Caco-2 (cell line): ENCODE measurements at places on chromosomes 4 and X.

DNA sequence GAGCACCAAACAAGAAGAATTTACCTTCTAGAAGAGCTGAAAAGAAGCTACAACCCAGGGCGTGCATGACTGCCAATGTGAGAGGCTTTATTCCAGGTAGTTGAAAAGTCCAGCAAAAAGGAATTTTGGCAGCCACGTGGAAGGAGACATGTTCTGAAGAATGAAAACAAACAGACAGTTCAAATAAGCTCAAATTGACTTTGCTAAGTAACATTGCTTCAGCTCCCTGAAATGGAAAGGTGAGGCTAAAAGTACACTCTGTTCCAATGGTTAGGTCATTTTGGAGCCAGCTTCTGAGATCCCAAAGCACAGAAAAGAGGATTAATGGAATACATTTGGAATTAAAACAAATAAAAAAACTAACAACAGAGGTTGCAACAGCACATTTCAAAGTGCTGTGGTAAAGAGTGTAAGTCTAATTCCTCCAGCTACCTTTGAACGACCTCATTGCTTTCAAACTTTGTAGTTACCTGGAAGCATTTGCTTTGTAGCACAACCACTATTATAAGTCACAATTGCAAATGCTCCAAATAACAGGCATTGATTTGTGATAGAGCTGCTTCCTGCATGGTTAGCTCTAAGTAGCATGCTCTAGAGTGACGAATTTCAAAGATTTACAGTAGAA is 405.3 kb upstream of the EDA2R start:
- no peaks in the 10 kb centered on the region for H3K4me1 ChIP-seq
- DNase-seq = no peak
- H3K27me3 ChIP-seq = no peaks in the 10 kb centered on the region

GRCh38 chrX:112935029-112935428 is 94.4 kb upstream of the AMOT start:
- DNase-seq = no peak
- H3K27ac ChIP-seq = no peak overlapping the region
- no peaks in the 10 kb centered on the region for H3K36me3 ChIP-seq
- H3K4me3 ChIP-seq = no peak overlapping the region

GRCh38 chrX:12496343-12496742 is 294.9 kb upstream of the PRPS2 start:
- H3K4me3 ChIP-seq = no peak overlapping the region
- no peaks in the 10 kb centered on the region for H3K27me3 ChIP-seq
- no peak overlapping the region for H3K27ac ChIP-seq
- no peak for DNase-seq
- no peaks in the 10 kb centered on the region for H3K4me1 ChIP-seq

DNA sequence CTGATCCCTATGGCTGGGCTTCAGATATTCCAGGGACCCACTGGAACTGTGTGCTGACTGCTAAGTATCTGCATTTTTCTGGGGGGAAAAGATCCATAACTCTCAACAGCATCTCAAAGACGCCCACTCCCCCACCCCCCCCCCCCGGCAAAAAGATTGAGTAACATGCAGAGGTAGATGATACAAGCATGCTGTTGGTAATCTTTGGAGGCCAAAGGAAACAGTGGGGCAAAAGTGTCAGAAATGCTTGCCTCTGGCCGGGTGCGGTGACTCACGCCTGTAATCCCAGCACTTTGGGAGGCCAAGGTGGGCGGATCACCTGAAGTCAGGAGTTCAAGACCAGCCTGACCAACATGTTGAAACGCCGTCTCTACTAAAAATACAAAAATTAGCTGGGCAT is 12.2 kb downstream of the XPNPEP2 start:
- no peak for DNase-seq
- H3K4me3 ChIP-seq = no peak overlapping the region
- H3K27ac ChIP-seq = no peak overlapping the region
- no peaks in the 10 kb centered on the region for H3K27me3 ChIP-seq

GRCh38 chr4:169934794-169935429 is 91.3 kb downstream of the MFAP3L start:
- H3K4me3 ChIP-seq = no peak overlapping the region
- peaks cover 15% of the 10 kb centered on the region for H3K4me1 ChIP-seq
- no peaks in the 10 kb centered on the region for H3K36me3 ChIP-seq
- no peak for DNase-seq
- no peaks in the 10 kb centered on the region for H3K27me3 ChIP-seq

DNA sequence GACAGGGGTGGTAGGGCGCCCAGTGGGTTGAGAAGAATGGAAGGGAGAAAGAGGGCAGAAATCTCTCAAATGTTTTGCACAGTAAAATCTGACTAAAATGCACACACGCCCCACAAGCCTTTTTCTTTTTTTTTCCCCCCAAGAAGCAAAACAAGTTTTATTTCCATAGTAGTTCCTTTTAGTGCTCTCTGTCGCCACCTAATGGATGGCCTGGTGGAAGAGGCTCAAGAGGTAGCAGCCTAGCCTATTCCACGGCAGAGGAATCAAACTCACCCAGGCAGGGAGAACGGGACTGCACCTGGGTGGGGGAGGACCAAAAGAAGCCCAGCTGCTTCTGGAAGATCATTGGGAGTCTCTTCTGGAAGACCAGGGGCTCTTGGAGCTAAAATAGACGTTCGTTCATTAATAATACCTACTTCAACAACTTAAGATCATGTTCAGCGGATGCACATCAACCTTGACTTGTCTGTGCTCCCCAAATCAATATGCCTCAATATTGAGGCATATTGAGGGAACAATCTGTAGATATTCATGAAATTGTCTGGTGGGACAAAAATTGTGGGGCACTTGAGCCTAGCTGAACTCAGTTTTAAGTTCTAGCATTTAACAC is 31.6 kb upstream of the IRAK1 start:
- H3K27ac ChIP-seq = no peak overlapping the region
- no peaks in the 10 kb centered on the region for H3K36me3 ChIP-seq
- peak; percentile 53 for DNase-seq
- no peak overlapping the region for H3K4me3 ChIP-seq
- no peaks in the 10 kb centered on the region for H3K27me3 ChIP-seq
